ENCODE measurements at places on chromosomes 5 and 9.

- DNase-seq: no peak
Observed at GRCh38 chr5:178468196-178468685, 122.0 kb downstream of the COL23A1 start.

- DNase-seq: no peak
Observed at GRCh38 chr9:130204959-130205358, 32.8 kb downstream of the NCS1 start.

DNA sequence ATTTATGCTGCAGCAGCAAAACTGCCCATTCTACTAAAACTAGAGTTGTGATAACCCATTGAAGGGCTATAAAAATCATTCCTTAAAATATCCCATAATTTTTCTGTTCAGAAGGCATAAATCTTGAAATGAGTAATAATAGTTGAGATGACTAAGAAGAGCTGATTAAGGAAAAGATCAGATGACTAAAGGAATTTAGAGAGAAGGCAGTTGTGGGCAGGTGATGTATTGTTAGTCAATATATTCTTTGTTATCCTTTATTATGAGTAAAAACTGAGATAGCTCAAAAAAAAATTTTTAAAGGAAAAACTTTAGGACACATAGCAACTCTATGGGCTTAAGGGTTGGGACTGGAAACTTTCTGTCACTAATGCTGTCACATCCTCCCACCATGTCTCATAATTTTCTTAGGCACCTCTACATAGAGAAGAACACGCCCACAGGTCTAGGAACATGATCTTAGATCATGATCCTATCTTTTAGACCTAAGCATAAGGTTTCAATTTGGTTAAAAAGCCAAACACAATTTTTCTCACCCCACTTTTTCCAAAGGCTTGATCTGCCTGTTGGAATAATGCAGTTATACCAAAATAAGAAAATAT is 597.5 kb upstream of the MEF2C start:
- DNase-seq: no peak

DNA sequence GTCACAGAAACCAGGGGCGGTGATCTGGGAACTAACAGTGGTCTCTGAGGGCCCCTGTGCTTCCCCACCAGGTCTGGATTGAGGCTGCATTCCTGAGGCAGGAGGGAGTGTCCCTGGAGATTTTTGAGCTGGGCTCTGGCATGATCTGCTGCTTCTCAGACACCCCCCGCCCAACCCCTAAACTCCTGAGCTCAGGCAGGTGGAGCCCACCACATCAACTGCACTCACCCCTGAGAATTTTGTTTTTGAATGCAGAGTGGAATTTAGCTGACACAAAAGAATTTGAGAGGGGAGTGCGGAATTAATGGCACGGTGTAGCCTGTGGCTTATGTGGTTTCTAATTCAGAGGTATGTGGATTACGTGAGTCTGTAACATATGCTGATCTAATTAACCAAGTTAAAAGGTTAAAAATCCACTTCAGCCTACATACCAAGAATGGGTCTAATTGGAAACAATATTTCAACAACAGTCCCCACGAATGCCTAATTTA is 23.9 kb upstream of the CTSL start:
- DNase-seq: no peak

DNA sequence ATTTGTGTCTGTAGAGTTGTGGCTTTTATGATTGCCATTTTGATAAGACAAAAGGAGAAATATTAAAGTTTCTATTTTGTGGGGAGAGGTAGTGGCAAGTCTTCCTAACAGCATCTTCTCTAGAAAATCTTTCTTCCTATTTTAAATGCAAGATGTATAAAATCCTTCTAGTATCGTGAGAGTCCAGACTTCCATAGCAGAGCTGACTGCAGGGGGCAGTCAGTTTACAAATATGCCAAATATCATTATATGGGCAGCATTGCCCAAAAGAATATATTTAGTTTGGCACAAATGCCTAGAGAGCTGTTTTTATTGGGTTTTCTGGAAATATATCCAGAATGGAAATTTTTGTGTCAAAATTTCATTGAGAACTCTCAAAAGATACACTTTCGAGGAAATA is 82.1 kb upstream of the ALDH1A1 start:
- no peak for DNase-seq

DNA sequence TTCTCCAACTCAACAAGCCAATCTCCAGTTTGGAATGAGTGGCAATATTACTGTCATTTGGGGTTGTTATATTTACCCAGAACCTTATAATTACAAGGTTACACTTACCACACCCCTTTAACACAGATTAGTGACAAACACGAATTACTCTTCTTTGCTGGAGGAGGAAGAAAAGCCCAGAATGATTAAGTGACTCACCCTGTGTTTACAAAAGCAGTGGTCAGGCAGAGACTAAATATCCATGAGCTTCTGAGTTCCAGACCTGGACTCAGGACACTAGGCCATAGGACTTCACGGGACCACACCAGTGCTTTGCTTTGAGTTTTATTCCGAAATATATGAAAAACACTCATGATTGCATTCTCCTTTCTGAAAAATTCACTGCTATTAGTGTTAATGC is 370.8 kb downstream of the TLE1 start:
- DNase-seq: no peak

GRCh38 chr9:127942216-127943010 is 4.8 kb upstream of the DPM2 start:
- peak; percentile 35 for DNase-seq

DNA sequence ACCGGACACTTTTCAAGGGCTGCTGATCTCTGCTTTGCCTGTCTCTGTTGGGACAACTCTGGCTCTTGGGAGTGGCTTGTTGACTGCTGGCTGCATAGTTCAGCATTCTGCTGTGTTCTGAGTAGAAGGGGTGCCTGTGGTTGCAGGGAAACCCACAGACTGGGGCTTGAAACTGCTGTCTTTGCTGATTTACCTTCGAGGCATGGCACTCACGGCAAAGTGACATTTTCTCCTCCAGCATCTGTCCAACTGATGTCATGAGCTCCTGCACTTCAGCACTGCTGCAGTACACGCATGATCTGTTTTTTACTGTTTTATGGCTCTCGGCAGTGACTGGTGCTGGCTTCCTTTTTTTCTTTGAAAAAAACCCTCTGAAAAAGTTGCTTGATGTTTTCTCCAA is 69.2 kb downstream of the SPATA31D1 start:
- DNase-seq: no peak

DNA sequence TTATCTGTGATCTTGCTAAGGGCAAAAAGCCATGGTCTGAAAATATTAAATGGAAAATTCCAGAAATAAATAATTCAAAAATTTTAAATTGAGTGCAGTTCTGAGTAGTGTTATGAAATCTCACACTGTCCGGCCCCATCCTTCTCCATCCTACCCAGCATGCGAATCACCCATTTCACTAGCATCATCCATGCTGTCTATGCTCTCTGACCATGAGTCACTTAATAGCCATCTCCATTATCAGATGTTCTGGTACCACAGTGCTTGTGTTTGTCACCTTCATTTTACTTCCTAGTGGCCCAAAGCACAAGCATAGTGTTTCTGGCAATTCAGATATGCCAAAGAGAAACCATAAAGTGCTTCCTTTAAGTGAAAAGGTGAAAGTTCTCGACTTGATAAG is 63.3 kb upstream of the SMC5 start:
- no peak for DNase-seq

- peak; percentile 96 for DNase-seq
Observed at GRCh38 chr9:104856413-104856941, 71.5 kb downstream of the ABCA1 start.

DNA sequence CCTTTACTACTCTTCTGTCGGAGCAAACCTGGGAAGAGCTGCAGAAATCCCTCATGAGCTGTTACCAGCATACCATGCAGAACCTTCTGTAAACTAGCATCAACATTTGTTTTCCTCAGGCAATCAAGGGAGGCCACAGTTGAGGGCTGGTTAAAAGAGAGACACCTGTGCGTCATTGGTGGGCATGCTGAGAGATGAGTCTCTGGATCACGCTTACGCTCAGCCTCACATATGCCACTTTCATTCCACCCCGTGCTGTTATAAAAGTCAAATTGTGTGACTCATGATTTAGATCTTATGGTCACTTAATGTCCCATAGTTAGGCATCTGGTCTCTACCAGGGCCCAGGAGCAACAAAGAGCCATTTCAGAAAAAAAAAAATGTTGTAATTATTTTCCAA is 18.1 kb upstream of the ICE1 start:
- no peak for DNase-seq

DNA sequence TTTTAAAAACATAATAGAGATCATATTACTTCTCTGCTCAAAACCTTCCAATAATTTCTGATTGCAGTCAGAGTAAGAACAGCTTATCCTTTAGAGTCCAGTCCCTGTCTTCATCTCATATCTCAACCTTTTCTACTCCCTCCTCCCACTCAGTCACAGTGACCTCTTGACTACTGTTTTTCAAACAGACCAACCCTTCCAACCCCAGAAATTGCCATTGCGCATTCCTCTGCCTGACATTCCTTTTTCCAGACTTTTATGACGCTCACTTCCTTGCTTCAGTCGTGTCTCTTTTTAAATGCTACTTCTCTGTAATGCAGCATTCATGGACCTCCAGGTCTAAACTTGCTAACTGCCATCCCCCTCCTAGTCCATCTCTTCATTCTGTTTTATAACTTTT is 800.5 kb downstream of the BRINP1 start:
- DNase-seq: no peak

- no peak for DNase-seq
Observed at GRCh38 chr5:38867416-38867815, 21.6 kb downstream of the OSMR start.

DNA sequence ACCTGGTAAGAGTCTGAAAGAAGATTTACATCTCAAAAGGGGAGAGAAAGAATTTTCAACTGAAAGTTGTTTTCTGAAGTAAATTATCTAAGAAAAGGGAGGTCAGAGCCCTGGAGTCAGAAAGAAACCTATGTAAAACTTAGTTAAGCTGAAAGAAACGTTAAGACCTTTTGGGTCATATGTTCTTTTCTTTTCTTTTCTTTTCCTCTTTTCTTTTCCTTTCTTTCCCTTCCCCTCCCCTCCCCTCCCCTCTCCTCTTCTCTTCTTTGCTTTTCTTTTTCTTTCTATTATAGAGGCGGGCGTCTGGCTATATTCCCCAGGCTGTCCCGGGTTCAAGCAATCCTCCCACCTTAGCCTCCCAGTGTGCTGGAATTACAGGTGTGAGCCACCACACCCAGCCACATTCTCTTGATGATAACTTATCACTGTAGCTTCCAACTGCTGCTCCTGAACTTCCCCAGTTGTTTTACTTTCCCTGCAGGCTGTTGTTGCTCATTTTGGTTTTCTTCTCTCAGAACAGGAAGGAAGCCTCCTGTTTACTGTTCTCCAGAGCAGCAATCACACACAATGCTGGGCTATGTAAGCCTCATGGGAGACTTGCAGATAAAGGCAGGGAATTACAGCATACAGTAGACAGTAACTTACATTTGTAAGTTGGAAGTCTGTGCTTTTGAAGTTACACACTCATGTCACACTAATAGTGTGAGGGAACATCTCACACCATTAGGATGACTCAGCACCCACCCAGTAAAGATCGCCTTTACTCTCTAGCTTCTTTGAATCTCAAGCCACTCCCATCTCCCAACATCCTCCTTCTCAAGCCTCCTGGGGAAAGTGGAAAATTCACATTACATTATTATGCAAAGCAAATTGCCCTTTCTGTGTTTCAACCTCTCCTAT is 2216.6 kb upstream of the WWC1 start:
- DNase-seq: no peak

GRCh38 chr5:56108246-56108645 is 113.5 kb upstream of the IL6ST start:
- no peak for DNase-seq

DNA sequence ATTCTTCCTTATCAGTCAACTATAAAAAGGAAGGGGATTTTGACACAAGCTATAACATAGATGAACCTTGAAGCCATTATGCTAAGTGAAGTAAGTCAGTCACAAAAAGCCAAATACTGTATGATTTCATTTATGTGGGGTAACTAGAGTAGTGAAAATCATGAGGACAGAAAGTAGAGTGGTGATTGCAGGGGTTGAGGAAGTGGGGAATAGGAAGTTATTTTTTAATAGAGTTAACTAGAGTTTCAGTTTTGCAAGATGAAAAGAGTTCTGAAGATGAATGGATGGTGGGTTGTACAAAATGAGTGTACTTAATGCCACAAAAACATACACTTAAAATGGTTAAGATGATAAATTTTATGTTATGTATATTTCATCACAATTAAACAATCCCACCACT is 65.4 kb upstream of the FAM174A start:
- DNase-seq: no peak
